Effector memory CD4-positive, alpha-beta T cell (primary cell): ENCODE measurements at places on chromosomes 3 and 15.

- no peak for DNase-seq
Measured at GRCh38 chr3:141542989-141543388, 56.2 kb downstream of the RASA2 start.

DNA sequence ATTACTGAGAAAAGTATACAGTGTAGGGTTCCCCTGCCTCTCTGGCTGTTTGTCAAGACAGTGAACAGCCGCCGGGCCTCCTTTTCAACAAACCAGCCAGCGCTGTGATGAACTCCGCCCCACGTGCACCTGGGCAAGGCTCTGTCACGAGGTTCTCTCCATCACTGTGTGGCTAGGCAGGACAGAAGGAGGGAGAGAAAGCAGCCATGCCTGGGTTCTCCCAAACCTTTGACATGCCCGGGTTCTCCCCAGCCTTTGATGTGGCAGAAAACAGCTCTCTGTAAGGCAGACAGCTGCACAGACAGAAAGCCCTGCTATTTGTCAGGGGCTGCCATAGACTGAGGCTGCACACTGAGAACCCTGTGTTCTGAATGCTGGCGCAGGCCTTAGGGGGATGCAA is 101.4 kb upstream of the TRPM1 start:
- no peak for DNase-seq

GRCh38 chr3:43968465-43968864 is 273.2 kb upstream of the TOPAZ1 start:
- no peak for DNase-seq

DNA sequence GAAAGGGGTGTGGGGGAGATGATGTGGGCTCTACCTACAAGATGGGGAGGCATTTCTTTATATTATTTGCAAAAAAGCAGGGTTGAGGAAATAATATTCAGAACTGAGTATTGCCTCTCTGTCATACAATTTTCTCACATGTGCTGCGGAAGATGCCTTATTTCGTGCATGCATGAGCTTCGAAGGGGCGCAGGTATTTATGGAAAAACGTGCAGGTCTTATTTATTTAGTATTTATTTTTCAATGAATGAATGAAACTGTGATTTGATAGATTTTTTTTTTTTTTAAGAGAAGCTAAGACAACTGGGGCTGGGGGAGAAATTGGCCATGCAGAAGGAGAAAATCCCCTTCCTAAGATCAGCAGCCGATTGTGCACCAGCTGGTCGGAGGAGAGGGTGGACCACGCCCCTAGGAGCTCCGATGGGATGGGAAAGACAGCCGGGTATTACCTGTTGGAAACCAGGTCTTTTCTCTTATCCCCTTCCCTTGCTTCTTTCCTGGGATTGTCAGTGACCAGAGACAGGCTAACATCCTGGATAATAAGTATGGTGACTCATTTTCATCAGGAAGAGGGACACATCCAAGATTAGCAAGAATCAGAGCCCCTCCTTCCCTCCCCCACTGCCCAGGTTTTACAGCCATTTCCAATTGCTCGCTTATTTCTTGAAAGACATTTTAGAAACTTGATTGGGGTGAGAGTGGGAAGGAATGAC is 875 bp downstream of the GAP43 start:
- DNase-seq: no peak

DNA sequence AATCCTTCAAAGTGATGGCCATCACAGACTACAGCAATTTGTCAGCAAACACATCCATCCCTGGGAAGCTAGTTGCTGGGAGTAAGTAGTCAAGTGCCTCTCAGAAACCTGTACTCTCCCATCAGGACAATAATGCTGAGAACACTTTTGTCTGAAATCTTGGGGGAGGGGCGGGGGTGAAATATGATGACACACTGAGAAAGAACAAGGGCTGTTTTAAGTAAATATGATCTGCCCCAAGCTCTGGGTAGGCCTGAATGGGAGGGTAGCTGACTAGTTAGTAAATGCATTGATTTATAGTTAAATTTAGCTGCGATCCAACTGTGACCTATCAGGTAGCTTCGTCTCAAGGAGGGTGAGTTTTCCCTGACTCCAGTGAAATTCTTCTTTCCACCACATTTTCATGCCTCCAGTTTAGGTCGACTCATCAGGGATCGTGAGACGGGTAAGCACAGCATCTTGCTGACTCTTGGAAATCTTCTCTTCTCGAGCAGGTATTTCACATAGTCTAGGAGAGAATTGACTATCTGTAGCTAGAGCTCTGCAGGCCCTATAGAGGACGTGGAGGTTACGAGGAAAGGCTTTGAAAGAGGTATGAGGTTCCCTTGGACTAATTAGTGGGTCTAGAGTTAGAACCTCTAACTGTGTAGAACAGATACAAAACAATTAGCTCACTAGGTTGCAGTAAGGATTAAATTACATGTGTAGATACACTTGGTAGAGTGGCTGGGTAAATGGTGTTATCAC is 213.4 kb upstream of the SLC2A2 start:
- no peak for DNase-seq

- no peak for DNase-seq
Measured at GRCh38 chr3:13003608-13004007, 69.6 kb downstream of the IQSEC1 start.

DNA sequence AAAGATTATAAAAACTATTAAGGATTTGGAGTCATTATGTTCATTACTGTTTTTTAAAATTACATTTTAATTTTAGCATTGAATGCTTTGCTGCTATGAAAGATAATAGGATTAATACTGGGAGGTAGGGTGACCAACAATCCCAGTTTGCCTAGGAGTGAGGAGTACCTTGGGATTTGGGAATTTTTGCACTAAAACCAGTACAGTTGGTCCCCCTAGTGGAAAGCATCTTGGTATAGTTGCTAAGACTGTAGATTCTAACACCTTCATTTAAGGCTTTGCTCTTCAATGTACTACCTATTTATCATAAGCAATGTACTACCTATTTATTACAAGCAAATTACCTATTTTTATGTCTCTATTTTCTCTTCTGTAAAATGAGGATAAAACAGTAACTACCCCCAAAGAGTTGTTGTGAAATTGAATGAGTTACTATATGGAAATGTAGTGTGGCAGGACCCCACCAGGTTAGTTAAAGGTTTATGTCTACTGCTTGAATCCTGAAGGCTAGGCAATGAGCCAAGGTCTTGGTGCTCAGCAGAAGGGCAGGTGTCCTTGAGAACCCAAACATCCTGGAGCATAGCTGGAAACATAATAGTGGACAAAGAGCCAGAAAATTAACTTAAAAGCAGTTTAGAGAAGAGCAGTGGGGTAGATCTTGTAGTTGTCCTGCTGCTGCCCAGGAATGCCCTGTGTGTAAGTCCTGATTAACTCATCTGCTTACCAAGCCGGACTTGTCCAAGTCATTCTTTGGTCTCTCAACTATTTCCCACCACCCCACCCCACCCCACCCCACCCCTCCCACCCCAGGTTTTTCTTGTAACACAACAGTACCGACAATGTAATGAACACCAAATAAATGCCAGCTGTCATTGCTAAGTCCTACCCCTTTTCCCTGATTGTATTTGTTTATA is 49.2 kb upstream of the NMD3 start:
- DNase-seq: no peak

- no peak for DNase-seq
Measured at GRCh38 chr3:108098003-108098370, 7.2 kb upstream of the CD47 start.

DNA sequence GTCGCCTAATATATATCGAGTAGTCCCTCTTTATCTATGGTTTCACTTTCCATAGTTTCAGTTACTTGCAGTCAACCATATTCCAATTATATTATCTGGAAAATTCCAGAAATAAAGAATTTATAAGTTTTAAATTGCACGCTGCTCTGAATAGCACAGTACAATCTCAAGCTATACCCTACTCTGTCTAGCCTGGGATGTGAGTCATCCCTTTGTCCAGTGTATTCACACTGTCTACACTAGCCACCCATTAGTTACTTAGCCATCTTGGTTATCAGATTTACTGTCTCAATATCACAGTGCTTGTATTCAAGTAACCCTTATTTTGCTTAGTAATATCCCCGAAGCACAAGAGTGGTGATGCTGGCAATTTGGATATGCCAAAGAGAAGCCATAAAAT is 72.1 kb upstream of the EOMES start:
- DNase-seq: no peak

DNA sequence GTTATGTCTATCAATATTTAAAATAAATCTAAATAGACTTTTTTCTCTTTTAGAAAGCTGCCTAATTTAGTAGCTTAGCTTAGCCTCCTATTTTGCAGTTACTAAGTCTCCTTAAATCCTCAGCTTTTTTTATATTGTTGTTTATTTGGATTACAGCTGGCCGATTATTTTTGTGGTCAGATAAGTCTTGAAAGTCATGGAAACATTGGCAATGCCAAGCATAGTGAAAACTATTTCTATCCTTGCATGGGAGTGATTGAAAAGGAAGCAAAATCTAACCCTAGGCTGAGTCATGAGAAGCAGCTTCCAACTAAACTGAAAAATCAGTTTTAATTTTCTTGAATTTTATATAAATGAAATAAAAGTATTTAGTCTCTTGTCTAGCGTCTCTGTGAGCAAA is 1063.0 kb upstream of the GBE1 start:
- no peak for DNase-seq

GRCh38 chr3:134364061-134364935 is 9.9 kb downstream of the AMOTL2 start:
- no peak for DNase-seq

DNA sequence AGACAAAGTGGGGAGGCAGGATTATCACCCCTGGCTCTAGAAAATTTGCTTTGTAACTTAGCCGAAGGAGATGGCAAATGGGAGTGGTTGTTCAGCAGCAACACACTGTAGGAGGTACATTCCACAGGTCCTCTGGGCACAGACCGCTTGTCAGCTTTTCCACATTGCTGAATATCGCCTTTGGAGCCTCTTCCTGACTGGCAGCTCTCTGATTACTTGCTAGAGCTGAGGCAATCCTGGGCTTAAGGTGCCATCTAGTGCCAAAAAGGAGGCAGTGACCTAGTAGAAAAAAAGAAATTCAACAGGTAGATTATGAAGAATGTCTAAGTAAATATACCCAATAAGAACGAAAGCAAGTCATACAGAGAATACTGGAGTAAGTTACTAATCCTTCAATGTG is 13.1 kb upstream of the SCN5A start:
- no peak for DNase-seq

DNA sequence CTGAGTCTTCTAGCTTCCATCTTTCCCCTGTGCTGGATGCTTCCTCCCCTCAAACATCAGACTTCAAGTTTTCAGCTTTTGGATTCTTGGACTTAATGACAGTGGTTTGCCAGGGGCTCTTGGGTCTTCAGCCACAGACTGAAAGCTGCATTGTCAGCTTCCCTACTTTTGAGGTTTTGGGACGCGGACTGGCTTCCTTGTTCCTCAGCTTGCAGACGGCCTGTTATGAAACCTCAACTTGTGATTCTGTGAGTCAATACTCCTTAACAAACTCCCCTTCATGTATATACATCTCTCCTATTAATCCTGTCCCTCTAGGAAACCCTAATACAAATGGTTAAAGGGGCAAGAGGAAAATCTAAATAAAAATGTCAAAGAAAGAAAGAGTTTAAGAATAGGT is 100.1 kb downstream of the ABI3BP start:
- no peak for DNase-seq

- DNase-seq: no peak
Measured at GRCh38 chr3:27467545-27467944, 16.6 kb downstream of the SLC4A7 start.

GRCh38 chr3:178001670-178002101 is 534.5 kb upstream of the KCNMB2 start:
- no peak for DNase-seq

- DNase-seq: no peak
Measured at GRCh38 chr3:197471221-197472010, 84.4 kb downstream of the BDH1 start.

DNA sequence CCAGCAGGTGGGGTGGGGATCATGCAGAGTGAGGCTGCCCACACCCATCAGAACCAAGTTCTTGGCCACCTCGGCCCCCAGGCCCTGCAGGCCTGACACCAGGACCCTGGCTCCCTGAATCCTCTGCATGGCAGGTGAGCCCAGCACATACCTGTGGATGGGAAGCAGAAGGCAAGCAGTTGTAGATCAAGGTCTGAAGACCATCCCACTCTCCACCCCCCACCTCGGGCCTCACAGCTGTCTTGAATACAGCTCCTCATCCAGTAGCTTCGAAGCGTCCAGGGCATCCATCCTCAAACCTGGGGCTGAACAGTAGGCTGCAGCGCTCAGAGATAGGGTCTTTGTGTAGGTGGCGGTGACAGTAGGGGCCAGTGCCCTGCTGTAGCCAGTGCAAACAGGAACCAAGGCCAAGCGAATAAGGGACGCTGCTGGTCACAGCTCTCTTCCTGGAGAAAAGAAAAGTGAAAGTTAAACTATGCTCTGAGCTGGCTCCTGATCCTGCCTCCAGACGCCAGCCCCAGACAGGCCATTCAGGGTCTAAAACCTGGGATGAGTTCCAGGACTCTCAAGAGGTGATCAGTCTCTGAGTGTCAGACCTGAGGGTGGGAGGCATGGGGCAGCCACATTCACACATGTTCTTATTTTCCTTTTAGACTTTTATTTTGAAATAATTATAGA is at the start of gene UBA7:
Gene UBA7, minus strand, starts transcription at position 457 of the 678 bp plus-strand sequence. Its CDS starts 166 bp downstream, at position 291.
- DNase-seq: no peak

DNA sequence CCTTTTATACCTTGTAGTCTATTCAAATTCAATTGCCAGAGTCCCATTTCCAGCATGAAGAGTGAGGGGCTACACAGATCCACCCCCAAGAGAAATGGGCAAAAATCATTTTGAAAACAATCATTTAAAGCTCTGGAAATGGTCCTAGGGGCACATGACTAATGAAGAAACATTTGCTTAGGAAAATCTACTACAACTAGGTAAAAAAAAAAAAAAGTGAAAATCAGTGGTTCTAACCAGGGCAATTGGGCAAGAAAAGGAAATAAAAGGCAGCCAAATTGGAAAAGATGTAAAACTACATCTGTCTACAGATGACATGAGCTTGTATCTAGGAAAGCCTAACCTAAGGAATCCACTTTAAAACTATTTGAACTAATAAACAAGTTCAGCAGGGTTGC is 9.4 kb downstream of the IMPG2 start:
- no peak for DNase-seq

DNA sequence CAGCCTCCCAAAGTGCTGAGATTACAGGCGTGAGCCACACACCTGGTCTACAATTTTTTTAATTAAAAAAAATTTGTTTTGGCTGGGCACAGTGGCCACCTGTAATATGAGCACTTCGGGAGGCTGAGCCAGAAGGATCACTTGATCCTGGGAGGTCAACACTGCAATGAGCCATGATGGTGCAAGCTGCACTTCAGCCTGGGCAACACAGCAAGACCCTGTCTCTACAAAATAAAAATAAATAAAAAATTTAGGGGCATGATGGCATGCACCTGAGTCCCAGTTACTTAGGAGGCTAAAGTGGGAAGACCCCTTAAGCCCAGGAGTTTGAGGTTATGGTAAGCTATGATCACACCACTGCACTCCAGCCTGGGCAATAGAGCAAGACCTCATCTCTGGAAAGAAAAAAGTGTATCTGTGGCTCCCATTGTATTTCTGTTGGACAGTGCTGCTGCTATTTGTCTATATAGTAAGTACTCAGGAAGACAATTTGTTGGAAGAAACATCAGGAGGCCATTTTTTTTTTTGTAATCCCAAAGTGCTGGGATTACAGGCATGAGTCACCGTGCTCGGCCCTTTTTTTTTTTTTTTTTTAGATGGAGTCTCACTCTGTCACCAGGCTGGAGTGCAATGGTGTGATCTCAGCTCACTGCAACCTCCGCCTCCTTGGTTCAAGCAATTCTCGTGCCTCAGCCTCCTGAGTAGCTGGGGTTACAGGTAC is 27.5 kb upstream of the SH3BP5 start:
- no peak for DNase-seq
